ENCODE measurements at places on chromosomes 16 and 17. TPM values are rescaled to one million over a fixed set of nuclear protein-coding genes. Genes with fewer than 3 reads are reported as not detected.

WWOX gene
- 30.3 TPM for total RNA-seq

FMNL1 gene
- total RNA-seq = 9.9 TPM

SYCE1L gene
- 92.4 TPM for total RNA-seq

RNF43 gene
- total RNA-seq = 6.8 TPM

MYOCD gene
- 22.8 TPM for total RNA-seq

ADGRG1 gene
- 33.3 TPM for total RNA-seq

SLC16A5 gene
- 132 TPM for total RNA-seq

C17orf67 gene
- total RNA-seq = 0.72 TPM

CHST6 gene
- total RNA-seq = 0.29 TPM

KRTAP3-3 gene
- not detected for total RNA-seq

TNFRSF17 gene
- not detected for total RNA-seq

TMEM97 gene
- total RNA-seq = 15.4 TPM

PLD6 gene
- total RNA-seq = not detected

ITGAX gene
- total RNA-seq = 6.7 TPM

KRT222 gene
- total RNA-seq = 2.8 TPM

NOXO1 gene
- not detected for total RNA-seq

STAC2 gene
- total RNA-seq = not detected

GAST gene
- not detected for total RNA-seq

ITGAE gene
- total RNA-seq = 13.6 TPM

KRT32 gene
- total RNA-seq = not detected

SOX8 gene
- total RNA-seq = not detected

HSD17B2 gene
- total RNA-seq = 8.2 TPM

KRT13 gene
- total RNA-seq = 43.8 TPM

ATP2A1 gene
- 21.7 TPM for total RNA-seq

CTRB1 gene
- not detected for total RNA-seq

RMI2 gene
- 2.3 TPM for total RNA-seq

Measured in stomach (tissue), 19 donors.